Frontal cortex (tissue), 4 donors: ENCODE measurements at places on chromosomes 2 and 18. TPM values are rescaled to one million over a fixed set of nuclear protein-coding genes. Genes with fewer than 3 reads are reported as not detected.

The ANKRD30BL gene
- total RNA-seq: 12.6 TPM

The SLC9A4 gene
- under 0.01 TPM for total RNA-seq

The SCN1A gene
- total RNA-seq: 15.1 TPM

The ERFE gene
- 0.82 TPM for total RNA-seq

The SP5 gene
- total RNA-seq: 0.82 TPM

The PNPT1 gene
- total RNA-seq: 38.3 TPM

The SERPINB4 gene
- not detected for total RNA-seq

The EDAR gene
- under 0.01 TPM for total RNA-seq

The UGT1A4 gene
- total RNA-seq: not detected

The ABHD1 gene
- total RNA-seq: 0.41 TPM

The C2orf66 gene
- total RNA-seq: not detected

The KLF7 gene
- total RNA-seq: 52.6 TPM

The CCBE1 gene
- 32.6 TPM for total RNA-seq

The CD207 gene
- total RNA-seq: not detected

The THSD7B gene
- total RNA-seq: 13.9 TPM

The GBX2 gene
- total RNA-seq: 0.41 TPM

The ALPI gene
- total RNA-seq: not detected

The RAB27B gene
- 33.0 TPM for total RNA-seq

The DYNAP gene
- total RNA-seq: not detected

The SEPTIN10 gene
- 115 TPM for total RNA-seq

The ADGRF3 gene
- under 0.01 TPM for total RNA-seq

The GALNT5 gene
- under 0.01 TPM for total RNA-seq

The COL4A4 gene
- 0.41 TPM for total RNA-seq

The SH3RF3 gene
- 9.0 TPM for total RNA-seq

The TLX2 gene
- not detected for total RNA-seq

The COL3A1 gene
- total RNA-seq: 88.0 TPM

The KLHL30 gene
- total RNA-seq: under 0.01 TPM

The C1GALT1C1L gene
- under 0.01 TPM for total RNA-seq

The POTEE gene
- not detected for total RNA-seq

The NDUFB3 gene
- total RNA-seq: 39.1 TPM

The CLEC4F gene
- total RNA-seq: not detected

The ZNF385B gene
- total RNA-seq: 7.7 TPM

The NLRC4 gene
- total RNA-seq: 0.41 TPM

The RPIA gene
- total RNA-seq: 10.2 TPM

The DSC3 gene
- total RNA-seq: 0.82 TPM

The SLC19A3 gene
- total RNA-seq: 2.0 TPM

The ARL4C gene
- total RNA-seq: 41.2 TPM

The ARID5A gene
- 1.6 TPM for total RNA-seq

The PLCD4 gene
- total RNA-seq: 1.2 TPM

The NEU4 gene
- 1.6 TPM for total RNA-seq

The KCNK3 gene
- total RNA-seq: 4.1 TPM

The NAT8 gene
- not detected for total RNA-seq

The KCNG3 gene
- 1.2 TPM for total RNA-seq

The IL18R1 gene
- total RNA-seq: 0.41 TPM

The GAD1 gene
- 80.7 TPM for total RNA-seq

The CCDC74B gene
- total RNA-seq: 5.7 TPM

The DOCK10 gene
- total RNA-seq: 10.2 TPM

The G6PC2 gene
- not detected for total RNA-seq

The ESCO1 gene
- 43.2 TPM for total RNA-seq

The SERTAD2 gene
- 3.7 TPM for total RNA-seq

The SNTG2 gene
- 4.5 TPM for total RNA-seq

The OSR1 gene
- 3.7 TPM for total RNA-seq

The SEMA4C gene
- 52.6 TPM for total RNA-seq

The AQP12B gene
- not detected for total RNA-seq

The CHRNA1 gene
- not detected for total RNA-seq

The STPG4 gene
- 0.41 TPM for total RNA-seq

The RND3 gene
- 251 TPM for total RNA-seq
